ENCODE measurements at places on chromosomes 13 and 19.

DNA sequence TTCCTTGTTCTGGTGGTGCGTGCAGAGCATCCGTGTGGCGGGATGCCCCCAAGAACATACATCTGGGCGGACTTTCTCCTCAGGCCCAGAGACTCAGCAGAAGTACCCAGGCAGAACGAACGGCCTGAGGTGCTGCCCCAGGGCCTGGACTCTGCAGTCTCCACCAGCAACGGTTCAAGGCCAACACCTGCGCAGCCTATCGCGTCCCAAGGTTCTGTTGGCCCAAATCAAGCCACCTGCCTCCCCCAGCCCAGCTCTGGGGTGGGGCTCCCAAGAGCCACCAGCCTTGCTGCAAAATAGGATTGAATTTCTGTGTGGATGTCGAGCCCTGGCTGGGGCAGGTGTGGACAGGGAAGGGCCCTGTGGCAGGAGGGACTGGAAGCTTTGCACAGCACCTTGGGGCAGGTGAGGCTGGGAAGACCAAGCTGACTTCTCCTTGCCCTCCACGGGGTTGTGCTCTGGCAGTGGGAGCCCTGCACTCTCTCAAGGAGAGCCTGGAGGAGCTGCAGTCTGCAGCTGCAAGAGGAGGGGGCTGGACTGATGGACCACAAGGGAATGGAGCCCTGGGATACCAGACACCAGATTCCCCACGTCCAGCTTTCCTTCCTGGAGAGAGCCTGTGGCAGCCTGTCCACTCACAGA, 146.9 kb downstream of the ZNF536 start:
- DNase-seq: no peak

GRCh38 chr13:99868767-99869166, 102.8 kb downstream of the ZIC5 start:
- no peak for DNase-seq

GRCh38 chr13:19864024-19864745, 736 bp upstream of the ZMYM5 start:
- DNase-seq: peak; percentile 49

DNA sequence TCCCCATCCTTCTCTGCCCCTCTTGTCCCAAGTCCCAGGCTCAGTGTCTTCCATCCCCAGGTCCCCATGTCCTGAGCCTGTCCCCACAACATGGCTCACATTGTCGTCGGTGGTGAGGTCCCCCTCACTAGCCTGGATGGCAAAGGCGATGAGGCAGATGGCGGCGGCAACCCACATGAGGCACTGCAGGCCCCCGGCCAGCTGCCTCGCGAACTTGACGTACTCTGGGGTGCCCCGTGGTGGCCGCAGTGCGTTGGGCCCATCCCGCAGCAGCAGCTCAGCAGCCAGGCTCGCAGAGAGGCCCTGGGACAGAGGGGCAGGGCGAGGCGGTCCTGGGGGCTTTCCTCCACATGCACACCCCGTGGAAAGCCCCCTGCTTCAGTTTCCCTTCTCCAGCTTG, 1.1 kb downstream of the ATP4A start:
- no peak for DNase-seq

- DNase-seq: no peak
Measured at GRCh38 chr13:87554045-87554444, 117.1 kb upstream of the SLITRK5 start.

GRCh38 chr13:21450936-21451335, 8.2 kb downstream of the ZDHHC20 start:
- DNase-seq: no peak

GRCh38 chr13:113930671-113931637, 42.9 kb downstream of the C13orf46 start:
- no peak for DNase-seq

GRCh38 chr13:94169454-94170144, 309.9 kb downstream of the DCT start:
- DNase-seq: no peak

DNA sequence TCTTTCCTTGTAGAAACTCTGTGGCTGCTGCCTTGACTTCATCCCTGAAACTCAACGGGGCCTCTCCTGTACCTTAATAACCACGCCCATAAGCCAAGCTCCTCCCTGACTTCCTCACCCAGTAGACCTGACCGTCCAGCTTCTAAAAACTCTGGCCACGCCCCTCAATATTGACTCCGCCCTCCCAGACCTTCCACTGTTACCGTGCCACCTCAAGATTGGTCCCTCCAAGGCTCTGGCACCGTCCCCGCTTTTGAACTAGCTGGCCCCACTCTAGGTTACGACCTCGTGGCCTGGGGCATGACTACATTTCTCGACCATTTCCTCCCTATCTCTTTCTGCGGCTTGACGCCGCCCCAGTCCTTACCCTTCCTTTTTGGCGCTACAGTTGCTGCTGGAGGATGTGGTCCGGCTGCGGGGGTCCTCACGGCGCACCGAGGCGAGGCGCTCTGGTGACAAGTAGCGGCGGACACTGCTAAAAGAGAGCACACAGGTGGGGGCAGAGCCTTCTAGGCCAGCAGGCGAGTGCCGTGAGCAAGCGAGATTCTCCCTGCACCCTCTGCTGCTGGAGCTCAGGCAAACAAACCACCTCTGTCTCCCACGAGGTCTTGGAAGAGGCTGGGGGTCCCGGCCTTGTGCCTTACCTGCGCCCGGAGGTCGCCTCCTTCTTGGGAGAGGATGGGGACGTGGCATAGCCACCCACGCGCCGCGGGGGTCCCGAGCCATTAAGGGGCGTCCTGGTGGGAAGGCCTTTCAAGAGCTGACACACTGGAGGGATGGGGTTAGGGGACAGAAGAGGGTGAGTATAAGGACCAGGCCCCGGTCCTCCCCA, 2.3 kb upstream of the EML2 start:
- DNase-seq: peak; percentile 69

DNA sequence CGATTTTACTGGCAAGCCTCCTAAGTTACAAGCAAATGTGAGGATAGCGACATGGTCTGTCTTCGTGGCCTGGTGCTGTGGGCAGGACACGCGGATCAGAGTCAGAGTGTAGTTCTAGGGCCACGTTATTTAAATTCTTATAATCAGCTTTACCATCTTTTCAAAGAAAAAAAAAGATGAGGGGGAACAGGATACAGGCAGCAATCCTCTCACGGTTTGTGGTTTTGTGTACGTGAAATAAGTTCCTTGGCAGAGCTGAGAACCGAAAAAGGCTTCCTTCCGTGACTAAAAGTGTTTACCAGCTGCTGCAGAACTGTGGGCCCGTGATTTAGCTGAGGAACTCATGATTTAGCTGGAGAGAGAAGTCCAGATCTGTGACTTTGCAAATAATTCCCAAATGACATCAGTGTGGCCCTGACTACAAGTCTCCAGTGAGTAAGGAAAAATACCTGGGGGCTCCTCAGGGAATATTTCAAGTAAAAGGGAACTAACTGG, 27.2 kb downstream of the RCBTB2 start:
- DNase-seq: peak; percentile 87

GRCh38 chr13:100044936-100045335, 44.0 kb upstream of the PCCA start:
- DNase-seq: no peak

DNA sequence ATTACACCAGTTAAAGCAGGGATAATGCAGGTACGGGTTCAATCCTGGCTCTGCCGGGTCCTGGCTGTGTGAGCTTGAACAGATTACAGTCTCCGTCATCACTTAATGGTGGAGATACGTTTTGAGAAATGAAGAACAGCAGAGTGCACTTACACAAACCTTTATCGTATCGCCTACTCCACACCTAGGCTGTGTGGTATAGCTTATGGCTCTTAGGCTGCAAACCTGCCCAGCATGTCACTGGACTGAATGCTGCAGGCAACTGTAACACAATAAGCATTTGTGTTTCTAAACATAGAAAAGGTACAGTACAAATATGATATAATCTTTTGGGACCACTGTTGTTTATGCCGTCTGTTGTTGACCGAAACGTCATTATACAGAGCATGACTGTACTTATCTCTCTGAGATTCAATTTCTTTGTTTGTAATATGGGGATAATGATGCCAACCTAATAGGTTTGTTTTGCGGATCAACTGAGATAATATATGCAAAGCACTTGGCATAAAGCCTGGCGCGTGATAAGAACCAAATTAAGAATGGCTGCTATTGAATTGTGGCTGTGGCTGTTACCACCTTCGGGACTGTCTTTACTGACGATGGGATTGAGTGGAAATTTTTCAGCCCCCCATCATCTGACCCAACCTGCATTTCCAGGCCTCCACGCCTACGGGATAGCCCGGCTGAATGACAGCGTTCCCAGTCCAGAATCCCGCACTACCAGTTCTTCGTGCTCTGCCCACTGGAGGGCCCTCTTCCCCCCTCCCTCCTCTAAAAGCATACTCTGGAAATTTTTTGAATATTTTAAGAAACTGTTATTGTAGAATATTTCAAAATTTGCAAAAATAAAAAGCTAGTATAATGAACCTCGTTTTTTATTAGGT, 11.2 kb downstream of the KRTDAP start:
- DNase-seq: no peak

- DNase-seq: no peak
Measured at GRCh38 chr13:99293178-99293577, 14.0 kb downstream of the GPR183 start.

DNA sequence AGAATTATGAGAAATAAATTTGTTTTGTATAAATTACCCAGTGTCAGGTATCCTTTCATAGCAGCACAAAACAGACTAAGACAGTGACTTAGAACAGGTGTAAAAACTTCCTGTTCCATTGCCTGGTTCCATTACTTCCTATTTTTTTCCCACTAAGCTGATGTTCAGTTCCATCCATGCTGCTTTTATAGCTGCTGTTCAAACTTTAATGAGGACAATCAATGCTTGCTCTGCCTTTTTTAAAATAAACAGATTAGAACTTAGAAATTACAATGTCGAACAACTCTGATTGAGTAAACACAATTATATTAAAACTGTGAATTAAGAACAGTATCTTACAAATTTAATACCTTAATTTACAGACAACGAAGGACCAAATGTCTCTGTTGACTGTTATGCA, 818.9 kb downstream of the OLFM4 start:
- DNase-seq: no peak

DNA sequence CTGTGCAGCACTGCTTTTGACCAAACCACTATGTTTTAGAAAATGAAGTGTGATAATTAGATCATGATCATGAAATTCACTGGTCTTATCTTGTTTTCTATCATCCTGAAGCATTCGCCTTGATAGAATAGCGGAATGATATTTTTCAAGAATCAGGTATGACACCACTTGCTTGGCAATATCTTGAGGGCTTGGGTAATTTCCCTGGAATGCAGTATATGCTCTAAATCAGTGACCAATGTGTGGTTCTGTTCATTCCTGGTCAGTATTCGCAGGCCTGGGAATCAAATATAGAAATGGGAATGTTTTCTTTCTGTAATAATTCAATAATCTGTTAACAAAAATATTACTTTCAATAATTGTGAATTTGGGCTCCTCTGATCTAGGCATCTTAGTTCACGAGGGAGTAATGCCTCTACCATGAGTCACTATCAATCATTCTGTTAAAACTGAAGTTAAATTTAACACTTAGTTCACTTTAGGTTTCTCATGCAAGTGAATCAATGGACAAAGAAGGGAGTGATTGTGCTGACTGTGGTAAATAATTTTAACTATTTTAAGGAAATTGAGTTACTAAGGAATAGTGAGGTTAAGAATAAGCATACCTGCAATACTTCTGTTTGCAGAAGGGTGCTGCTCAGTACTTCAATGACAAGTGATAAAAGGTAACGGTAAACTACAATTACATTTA, 137.9 kb downstream of the PCDH20 start:
- DNase-seq: no peak

DNA sequence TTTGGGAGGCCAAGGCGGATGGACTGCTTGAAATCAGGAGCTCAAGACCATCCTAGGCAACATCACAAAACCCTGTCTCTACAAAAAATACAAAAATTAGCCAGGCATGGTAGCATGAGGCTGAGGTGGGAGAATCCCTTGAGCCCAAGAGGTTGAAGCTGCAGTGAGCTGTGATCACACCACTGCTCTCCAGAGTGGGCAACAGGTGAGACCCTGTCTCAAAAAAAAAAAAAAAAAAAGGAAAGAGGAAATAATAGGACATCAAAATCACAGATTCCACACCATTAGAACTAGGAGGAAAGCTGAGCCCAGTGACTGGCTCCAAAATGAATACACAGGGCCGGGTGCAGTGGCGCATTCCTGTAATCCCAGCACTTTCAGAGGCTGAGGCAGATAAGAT, 3.2 kb upstream of the ZNF8 start:
- DNase-seq: no peak

- no peak for DNase-seq
Measured at GRCh38 chr13:49213539-49213938, 6.6 kb upstream of the MLNR start.

GRCh38 chr19:28153123-28153522, 1059.8 kb downstream of the UQCRFS1 start:
- no peak for DNase-seq

- no peak for DNase-seq
Measured at GRCh38 chr13:42525035-42525504, 48.9 kb upstream of the TNFSF11 start.

- no peak for DNase-seq
Measured at GRCh38 chr19:2509096-2509495, 33.2 kb downstream of the GADD45B start.

DNA sequence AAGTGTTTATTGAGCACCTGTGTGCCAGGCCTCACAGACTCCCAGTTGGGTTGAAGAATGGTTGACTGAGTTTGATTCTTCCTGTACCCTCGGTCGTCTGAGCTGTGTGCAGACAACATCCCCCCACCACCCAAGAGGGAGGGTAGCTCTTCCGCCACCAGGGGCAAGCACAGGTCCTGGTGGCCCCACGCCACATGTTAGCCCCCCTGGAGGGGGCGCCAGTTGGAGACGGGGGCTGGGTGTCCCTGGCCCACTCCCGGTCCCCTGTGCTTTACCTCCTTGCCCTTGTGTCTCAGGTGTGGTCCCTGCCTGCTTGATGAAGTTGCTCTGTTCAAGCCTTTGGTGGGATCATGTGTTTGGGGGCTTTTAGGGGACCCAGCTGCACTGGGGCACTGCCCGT, 27.2 kb downstream of the COLGALT1 start:
- no peak for DNase-seq

DNA sequence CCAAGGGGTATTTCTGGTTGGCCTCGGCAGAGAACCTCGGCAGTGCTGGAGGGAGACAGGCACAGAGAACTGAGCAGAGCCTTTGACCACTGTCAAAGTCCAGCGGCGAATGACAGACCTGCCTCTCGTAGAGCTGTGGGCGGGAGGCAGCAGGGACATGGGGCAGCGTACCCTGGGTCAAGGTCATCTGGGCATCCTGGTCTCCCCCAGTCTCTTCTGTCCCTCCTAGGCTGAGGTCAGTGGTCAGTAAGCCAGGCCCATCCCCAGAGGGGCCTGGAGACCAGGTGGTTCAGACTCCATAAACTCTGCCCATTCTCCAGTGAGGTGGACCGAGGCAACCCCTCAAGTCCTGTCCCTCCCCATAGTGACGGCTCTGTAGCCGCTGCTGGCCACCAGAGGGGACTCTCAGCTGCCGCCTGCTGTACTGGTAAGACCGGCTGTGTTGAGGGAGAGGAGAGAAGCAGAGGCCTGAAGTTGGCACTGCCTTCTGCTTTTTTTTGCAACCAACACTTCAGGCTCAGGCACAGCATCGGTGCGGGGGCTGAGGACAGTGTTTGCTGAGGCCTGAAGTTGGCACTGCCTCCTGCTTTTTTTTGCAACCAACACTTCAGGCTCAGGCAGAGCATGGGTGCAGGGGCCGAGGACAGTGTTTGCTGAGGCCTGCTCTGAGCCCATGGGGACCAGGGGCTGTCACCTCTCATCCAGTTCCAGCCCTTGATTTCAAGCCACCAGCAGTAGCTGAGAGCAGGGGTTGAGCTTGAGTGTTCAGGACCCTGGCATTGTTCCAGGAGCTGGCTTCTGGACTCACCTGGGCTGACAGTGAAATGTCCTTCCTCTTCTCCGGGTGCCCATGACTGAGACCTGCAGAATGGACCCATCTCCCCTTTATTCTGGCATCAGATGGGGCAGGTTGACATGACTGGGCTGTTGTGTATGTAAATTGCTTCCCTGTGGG, at the start of gene PGLYRP2:
TSS of gene PGLYRP2 (minus strand) at position 111 of the 955 bp plus-strand sequence. CDS start 130 bp downstream, outside the sequence.
- no peak for DNase-seq
